ENCODE measurements at places on chromosomes 2 and 18.

GRCh38 chr2:62410926-62411456, 95.0 kb downstream of the TMEM17 start:
- no peak for DNase-seq

GRCh38 chr2:237131749-237132533, 46.3 kb downstream of the COPS8 start:
- DNase-seq: no peak

- DNase-seq: no peak
These were observed 118.1 kb downstream of the MSH2 start for GRCh38 chr2:47520825-47521665.

DNA sequence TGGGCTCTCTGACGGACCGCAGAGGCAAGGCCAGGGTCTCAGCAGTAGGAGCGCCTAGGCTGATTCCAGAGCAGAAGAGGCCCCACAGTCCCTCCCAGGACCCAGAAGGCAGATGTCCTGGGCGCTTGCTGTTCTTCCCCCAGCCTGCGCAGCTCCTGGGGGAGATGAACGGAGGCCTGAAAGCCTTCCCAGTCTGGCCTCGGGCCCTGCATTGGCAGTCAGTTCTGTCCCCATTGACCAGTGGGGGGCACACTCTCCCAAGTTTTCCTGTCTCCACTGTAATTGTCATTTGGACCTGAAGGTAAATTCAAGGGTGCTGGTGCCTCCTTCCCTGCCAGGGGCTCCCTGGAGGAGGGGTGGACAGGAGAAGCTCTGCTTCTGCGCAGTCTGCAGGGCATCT, 345.7 kb downstream of the CYP26B1 start:
- DNase-seq: no peak

- no peak for DNase-seq
These were observed 18.7 kb upstream of the SMAD2 start for GRCh38 chr18:47949202-47949601.

DNA sequence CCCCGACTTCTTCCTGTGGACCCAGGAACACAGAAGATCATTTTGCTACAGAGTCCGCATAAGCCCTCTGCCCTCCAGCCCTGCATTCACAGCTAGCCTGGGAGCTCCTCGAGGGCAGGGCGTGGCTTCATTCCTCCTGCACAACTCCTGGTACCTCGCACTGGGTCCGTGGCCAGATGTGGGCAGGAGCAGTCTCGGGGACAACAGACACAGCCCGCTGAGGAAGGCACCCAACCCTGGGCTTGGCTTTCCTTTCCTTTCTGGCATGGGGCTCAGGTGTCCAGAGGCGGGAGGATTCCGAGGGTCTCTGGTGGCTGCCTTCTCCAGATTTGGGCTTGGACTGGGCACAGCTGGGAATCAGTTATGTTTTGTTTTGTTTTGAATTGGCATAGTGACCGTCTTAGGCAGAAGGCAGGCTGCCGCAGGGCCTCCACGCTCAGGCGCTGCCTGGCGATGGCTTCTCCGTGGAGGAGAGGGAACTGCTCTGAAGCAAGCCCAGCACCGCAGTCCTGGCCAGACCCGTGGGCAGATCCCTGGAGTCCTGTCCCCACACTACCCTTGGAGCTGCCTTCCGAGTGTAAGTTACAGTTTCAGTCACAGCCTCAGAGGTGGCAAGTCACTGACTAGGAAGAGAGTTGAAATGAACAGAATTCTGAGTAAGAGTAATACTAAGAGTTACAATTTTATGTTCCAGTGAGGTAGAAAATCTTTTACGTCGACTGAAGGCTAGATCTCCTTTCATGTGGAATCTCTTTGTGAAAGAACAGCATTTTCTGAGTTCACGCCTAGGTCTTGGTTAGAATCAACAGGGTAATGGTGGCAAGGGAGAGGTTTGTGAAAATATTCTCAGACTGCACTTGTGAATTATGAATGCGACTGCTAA, 47.9 kb downstream of the LDLRAD4 start:
- DNase-seq: peak; percentile 73

GRCh38 chr2:106956879-106957278, 70.9 kb upstream of the ST6GAL2 start:
- DNase-seq: peak; percentile 93

- no peak for DNase-seq
These were observed 18.6 kb upstream of the CYP26B1 start for GRCh38 chr2:72166279-72166678.

- DNase-seq: no peak
These were observed 100.1 kb downstream of the MYOM1 start for GRCh38 chr18:3119401-3120341.
